Thoracic aorta (tissue), 2 donors: ENCODE measurements at places on chromosomes 13 and 19.

DNA sequence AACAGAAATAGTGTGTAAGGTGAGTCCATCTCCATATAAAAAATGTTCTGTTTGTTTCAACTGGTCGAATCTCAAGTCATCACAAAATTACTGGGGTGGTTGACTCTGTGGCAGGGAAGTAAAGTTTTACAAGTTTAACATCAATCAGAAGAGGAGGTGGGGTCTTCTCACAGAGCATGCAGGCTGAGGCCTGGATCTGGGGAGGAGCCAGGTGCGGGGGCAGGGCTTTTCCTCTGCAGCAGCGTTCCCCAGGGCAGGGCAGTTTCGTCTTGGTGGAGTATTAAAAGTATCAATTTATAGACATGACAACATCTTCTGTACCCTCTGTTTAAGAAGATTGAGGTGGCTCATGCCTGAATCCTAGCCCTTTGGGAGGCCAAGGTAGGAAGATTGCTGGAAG is 68.8 kb downstream of the SLC7A9 start:
- no peak for DNase-seq
- no peaks in the 10 kb centered on the region for H3K27me3 ChIP-seq
- H3K27ac ChIP-seq: no peak overlapping the region
- no peaks in the 10 kb centered on the region for H3K36me3 ChIP-seq

- H3K27me3 ChIP-seq: no peaks in the 10 kb centered on the region
- H3K4me1 ChIP-seq: peaks cover 4% of the 10 kb centered on the region
- no peak for DNase-seq
- no peak overlapping the region for H3K27ac ChIP-seq
Observed at GRCh38 chr19:50713556-50714236, 5.9 kb downstream of the SHANK1 start.

- no peaks in the 10 kb centered on the region for H3K36me3 ChIP-seq
- no peak overlapping the region for H3K27ac ChIP-seq
- DNase-seq: no peak
- H3K27me3 ChIP-seq: no peaks in the 10 kb centered on the region
- no peaks in the 10 kb centered on the region for H3K4me1 ChIP-seq
Observed at GRCh38 chr19:56987184-56987583, 132.6 kb upstream of the USP29 start.

GRCh38 chr19:1860042-1860775 is 3.2 kb downstream of the KLF16 start:
- no peak overlapping the region for H3K4me3 ChIP-seq
- H3K4me1 ChIP-seq: peaks cover 67% of the 10 kb centered on the region
- no peak overlapping the region for H3K27ac ChIP-seq
- no peak for DNase-seq

GRCh38 chr13:28252547-28252946 is 114.2 kb downstream of the PAN3 start:
- no peak overlapping the region for H3K27ac ChIP-seq
- peaks cover 11% of the 10 kb centered on the region for H3K36me3 ChIP-seq
- no peak overlapping the region for H3K4me3 ChIP-seq
- H3K27me3 ChIP-seq: no peaks in the 10 kb centered on the region

GRCh38 chr19:17235300-17235970 is 9.4 kb downstream of the OCEL1 start:
- H3K4me1 ChIP-seq: peaks cover 23% of the 10 kb centered on the region
- no peak for DNase-seq
- H3K4me3 ChIP-seq: peak overlapping the region; percentile 76
- peak overlapping the region; percentile 50 for H3K27ac ChIP-seq
- peaks cover 9% of the 10 kb centered on the region for H3K36me3 ChIP-seq
- no peaks in the 10 kb centered on the region for H3K27me3 ChIP-seq
